ENCODE measurements at places on chromosomes 16 and 17.

- peak; percentile 51 for DNase-seq
Observed at GRCh38 chr17:63698886-63699637, 863 bp downstream of the LIMD2 start.

- DNase-seq: no peak
Observed at GRCh38 chr17:7022781-7023571, at the start of gene BCL6B. Gene BCL6B, plus strand, starts transcription at chr17:7023050. Its CDS starts 622 bp downstream, at chr17:7023672.

- no peak for DNase-seq
Observed at GRCh38 chr17:81272616-81273015, 22.5 kb downstream of the SLC38A10 start.

DNA sequence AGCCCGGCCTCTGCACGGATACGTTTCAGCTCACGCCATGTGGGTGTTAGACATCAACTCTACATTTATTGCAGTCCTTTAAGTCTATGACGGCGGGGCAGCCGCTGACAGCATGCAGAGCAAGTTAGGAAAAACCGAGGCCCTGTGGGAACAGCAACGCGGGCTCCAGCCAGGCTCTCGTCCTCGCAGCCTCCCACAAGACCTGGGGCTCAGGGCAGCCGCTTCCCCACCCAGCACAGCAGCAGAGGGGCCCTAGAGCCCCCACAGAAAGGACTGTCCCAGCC, 3.7 kb upstream of the MRPS34 start:
- DNase-seq: no peak

DNA sequence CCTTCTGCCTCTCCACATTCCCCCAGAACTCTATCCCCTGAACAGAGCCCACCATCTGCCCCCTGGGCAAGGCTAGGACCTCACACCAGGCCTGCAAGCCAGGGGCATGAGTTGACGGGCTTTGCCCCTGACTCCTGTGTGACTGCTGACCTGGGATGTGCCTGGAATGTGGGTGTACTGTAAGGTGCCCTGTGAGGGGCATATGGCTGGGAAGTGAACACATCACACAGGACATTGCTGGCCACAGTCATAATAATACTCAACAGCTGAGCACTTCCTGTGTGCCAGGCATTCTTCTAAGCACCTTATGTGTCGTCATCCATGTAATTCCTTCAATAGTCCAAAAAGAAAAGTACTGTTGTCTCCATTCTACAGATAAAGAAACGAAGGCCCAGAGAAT, 13.3 kb downstream of the CES4A start:
- no peak for DNase-seq

DNA sequence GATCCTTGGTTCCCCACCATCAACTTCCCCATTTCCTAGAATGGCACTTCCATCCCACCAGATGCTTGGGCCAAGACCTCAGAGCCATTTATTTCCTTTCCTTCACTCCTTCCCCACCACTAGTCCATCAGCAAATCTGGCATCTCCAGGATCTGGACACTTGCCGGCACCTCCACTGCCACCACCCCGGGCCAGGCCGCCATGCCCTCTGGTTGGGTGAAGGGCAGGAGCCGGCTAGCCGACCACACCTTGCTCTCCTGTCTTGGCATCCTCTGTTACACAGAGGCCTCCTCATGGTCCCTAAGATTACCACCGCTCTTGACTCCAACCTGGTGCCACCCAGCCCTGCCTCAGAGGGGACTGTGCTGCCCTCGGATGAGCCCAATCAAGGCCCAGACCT, 104.5 kb downstream of the RMI2 start:
- DNase-seq: no peak

DNA sequence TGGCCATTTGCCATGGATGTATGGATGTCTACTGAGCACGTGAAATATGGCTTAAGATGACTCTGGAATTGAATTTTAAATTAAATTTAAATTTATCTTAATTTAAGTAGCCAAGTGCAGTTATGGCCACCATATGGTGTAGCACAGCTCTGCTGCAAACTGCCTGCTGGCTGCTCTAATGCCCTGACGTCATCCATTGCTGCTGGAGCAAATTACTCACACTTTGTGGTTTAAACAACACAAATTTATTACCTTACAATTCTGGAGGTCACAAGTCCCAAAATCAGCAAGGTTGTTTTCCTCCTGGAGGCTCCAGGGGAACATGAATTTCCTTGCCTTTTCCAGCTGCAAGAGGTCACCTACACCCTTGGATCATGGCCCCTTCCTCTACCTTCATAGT, 679.3 kb upstream of the EEF2KMT start:
- no peak for DNase-seq

- DNase-seq: peak; percentile 36
Observed at GRCh38 chr16:19431636-19432340, 14.1 kb downstream of the TMC5 start.

- DNase-seq: no peak
Observed at GRCh38 chr17:1758807-1759206, 3.1 kb upstream of the SERPINF1 start.

DNA sequence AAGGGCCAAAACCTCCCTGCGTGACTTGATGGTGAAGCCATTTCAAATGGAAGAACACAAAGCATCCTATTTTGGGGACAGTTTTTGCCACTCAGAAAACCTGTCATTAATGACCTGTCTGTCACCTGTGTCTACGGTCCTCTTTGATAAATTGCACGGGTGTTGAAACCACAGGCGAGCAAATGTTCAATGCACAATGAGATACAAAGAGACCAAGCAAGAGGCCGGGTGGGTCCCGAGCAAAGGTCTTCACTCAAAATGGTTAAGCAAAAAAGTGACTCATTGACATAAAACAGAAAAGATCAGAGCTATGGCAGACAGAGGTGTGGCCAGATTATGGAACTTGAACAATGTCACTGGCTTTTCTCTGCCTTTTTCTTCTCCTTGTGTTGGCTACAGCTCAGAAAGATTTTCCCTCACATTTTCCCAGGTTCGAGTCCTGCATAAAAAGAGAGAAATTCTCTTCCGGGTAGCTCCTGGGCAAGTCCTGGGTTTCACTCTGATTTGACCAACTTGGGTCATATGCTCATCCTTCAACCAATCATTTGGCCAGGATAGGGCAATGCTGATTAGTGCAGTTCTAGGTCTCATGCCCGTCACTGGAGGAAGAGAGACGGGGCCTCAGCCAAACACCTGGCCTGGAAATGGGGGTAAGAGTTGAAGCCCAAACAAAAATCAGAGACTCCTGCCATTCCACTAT, 92.2 kb downstream of the CMC2 start:
- DNase-seq: no peak

- no peak for DNase-seq
Observed at GRCh38 chr16:86697715-86698114, 119.4 kb downstream of the FOXL1 start.

- no peak for DNase-seq
Observed at GRCh38 chr16:68078701-68079375, 6.3 kb upstream of the NFATC3 start.

DNA sequence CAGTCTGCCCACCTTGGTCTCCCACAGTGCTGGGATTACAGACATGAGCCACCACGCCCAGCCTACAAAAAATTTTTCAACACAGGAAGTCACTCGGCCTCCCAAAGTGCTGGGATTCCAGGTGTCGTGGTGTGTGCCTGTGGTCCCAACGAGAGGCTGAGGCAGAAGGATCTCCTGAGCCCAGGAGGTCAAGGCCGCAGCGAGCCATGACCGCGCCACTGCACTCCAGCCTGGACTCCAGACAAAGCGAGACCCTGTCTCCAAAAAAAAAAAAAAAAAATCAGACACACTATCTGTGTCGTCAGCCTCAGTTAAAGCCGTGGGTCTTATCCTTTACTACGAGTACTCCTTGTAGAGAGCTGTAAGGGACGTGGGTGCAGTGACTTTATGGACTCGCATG, 15.8 kb downstream of the USP22 start:
- no peak for DNase-seq

DNA sequence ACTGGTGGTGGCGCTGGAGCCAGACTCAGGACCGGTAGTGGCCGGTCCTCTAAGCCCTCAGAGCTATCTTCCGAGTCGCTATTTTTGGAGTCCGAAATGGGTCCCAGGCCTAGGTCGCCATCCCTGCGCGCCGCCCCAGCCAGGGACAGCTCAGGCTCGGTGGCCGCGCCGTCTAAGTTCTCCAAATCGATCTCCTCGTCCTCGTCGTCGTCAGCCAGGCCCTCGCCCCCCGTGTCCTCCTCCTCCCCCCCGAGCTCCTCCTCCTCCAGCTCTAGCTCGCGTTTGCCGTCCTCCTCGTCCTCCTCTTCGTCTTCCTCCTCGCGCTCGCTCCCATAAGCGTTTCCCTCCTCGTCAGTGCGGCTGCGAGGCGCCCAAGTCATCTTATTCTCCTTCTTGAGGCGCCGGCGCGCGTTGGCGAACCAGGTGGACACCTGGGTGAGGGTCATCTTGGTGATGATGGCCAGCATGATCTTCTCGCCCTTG, 1.6 kb downstream of the IRX3 start:
- no peak for DNase-seq
